Kidney (tissue), 22 donors: ENCODE measurements at places on chromosomes 12 and 14. TPM values are rescaled to one million over a fixed set of nuclear protein-coding genes. Genes with fewer than 3 reads are reported as not detected.

The FGFR1OP2 gene
- total RNA-seq = 47.1 TPM

The CDKN3 gene
- total RNA-seq = 1.2 TPM

The ESPL1 gene
- total RNA-seq = 1.5 TPM

- DNase-seq = no peak
- no peaks in the 10 kb centered on the region for H3K27me3 ChIP-seq
- no peaks in the 10 kb centered on the region for H3K4me1 ChIP-seq
- no peak overlapping the region for H3K27ac ChIP-seq
- H3K4me3 ChIP-seq = no peak overlapping the region
Measured at GRCh38 chr12:10031771-10032175, 1.3 kb downstream of the CLEC9A start.

DNA sequence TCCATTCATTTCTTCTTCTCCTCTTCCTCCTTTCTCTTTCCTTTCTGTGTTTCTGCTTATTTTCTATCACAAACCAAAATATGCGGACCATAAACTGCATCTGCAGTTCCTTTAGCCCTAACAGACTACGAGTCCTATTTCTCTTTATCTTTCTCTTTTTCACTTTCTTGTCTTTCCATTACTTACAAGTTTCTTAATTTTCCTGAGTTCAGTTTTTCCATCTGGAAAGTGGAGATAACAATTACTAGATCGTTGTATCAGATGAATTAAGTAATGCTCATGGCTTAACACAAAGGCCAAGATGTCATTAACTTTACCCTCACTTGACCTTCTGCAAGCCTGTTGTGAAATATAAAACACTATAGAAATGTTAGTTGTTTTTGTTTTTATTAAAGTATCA is 983 bp upstream of the COPS7A start:
- no peaks in the 10 kb centered on the region for H3K36me3 ChIP-seq
- no peaks in the 10 kb centered on the region for H3K27me3 ChIP-seq
- no peak for DNase-seq
- peaks cover 4% of the 10 kb centered on the region for H3K4me1 ChIP-seq
- no peak overlapping the region for H3K4me3 ChIP-seq

DNA sequence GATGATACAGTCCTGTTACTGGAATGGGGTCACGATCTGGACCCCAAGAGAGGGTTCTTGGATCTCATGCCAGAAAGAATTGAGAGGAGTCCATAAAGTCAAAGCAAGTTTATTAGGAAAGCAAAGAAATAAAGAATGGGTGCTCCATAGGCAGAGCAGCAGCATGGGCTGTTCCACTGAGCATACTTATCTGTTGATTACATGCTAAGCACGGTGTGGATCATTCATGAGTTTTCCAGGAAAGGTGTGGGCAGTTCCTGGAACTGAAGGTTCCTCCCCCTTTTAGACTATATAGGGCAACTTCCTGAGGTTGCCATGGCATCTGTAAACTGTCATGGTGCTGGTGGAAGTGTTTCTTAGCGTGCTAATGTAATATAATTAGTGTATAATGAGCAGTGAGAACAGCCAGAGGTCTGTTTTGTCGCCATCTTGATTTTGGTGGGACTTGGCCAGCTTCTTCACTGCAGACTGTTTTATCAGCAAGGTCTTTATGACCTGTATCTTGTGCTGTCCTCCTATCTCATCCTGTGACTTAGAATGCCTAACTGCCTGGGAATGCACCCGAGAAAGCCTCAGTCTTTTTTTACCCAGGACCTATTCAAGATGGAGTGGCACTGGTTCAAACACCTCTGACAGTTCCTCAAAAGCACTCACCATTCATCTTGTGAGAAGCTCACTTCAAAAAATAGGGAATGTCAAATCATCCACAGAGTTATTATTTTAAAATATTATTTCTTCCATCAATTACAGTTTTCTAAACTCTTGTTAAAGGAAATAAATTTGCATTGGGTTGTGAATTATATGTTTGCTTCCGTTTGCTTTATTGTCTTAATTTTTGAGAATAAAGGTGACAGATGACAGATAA is 1358.8 kb upstream of the TMEM132C start:
- H3K4me1 ChIP-seq = no peaks in the 10 kb centered on the region
- no peak overlapping the region for H3K27ac ChIP-seq
- no peak overlapping the region for H3K4me3 ChIP-seq
- H3K27me3 ChIP-seq = no peaks in the 10 kb centered on the region

The NEUROD4 gene
- not detected for total RNA-seq

DNA sequence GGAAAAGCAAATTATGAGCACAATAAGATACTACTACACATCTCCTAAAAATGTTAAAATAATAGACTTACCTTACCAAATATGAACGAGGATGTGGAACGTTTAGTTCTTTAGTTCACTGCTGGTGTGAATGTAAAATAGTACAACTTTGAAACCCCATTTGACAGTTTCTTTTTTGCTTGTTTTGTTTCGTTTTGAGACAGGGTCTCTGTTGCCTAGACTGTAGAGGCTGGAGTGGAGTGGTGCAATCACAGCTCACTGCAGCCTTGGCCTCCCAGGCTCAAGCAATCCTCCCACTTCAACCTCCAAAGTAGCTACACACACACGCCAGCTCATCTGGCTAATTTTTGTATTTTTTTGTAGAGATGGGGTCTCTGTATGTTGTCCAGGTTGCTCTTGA is 136.4 kb upstream of the FAR2 start:
- no peak overlapping the region for H3K27ac ChIP-seq
- H3K27me3 ChIP-seq = no peaks in the 10 kb centered on the region
- H3K36me3 ChIP-seq = no peaks in the 10 kb centered on the region
- no peak overlapping the region for H3K4me3 ChIP-seq
- H3K4me1 ChIP-seq = no peaks in the 10 kb centered on the region

DNA sequence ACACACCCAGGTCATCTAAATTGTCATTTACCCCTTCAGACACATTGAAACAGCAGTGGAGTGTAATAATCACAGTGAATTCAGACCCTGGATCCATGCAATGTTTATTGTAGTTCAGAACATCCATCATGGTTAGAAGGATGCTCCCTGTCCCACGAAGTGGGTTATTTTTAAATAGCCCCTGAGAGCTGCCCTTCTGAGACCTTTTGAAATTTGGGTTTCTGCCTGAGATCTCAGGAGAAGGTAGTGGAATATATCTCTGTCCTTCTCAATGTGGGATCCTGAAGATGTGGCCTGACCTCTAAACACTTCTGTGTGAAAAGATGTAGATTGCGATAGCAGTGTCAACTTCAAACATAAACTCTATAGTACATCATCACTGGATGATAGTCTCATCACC is 1080.6 kb downstream of the TMEM121 start:
- H3K27ac ChIP-seq = no peak overlapping the region
- no peaks in the 10 kb centered on the region for H3K36me3 ChIP-seq
- no peaks in the 10 kb centered on the region for H3K27me3 ChIP-seq
- no peaks in the 10 kb centered on the region for H3K4me1 ChIP-seq
- DNase-seq = no peak
- no peak overlapping the region for H3K4me3 ChIP-seq

DNA sequence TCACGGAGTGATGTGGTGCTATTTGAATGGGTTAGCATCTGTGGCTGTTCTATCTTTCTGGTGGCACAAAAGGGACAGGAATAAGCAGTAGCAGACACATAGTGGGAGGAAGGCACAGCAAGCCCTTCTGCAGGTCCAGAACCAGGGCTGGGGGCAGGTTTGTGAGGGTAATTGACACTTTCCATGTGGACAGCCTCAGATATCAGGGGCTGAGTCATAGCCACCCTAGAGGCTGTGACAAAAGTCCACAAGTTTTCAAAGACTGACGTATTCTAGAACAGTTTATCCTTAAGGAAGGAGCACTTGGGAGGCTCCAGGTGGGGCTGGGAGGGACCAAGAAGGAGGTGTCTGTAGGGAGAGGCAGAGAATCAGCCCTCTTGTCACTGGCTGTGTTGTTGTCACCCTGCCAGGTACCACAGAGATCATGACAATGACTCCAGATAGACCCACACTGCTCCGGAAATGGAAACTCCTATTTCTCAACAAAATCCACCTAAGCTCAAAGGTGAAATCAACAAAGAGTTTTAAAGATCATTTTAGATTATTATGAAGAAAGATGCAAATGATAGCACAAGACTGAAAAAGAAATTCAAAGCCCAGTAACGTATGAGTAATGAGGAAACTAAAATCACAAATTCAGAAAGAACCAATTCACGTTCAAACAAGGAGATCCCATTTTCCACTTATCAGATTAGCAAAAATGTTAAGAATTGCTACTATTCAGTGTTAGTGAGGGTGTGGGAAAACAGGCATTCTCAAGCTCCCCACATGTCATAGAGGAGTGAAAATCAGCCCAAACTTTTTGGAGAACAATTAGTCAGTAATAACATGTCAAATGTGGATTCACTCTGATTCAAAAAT is 48.3 kb downstream of the NFKBIA start:
- H3K4me1 ChIP-seq = peaks cover 8% of the 10 kb centered on the region
- no peak overlapping the region for H3K27ac ChIP-seq
- no peak overlapping the region for H3K4me3 ChIP-seq
- no peaks in the 10 kb centered on the region for H3K36me3 ChIP-seq
- H3K27me3 ChIP-seq = no peaks in the 10 kb centered on the region

The TMEM233 gene
- total RNA-seq = 1.2 TPM
